ENCODE measurements at places on chromosomes 1 and 21.
A peak's percentile ranks its signal among the peaks of the same experiment; 100 is the strongest.

GRCh38 chr1:183553764-183554163 is 36.5 kb downstream of the NCF2 start:
- DNase-seq, result no peak

DNA sequence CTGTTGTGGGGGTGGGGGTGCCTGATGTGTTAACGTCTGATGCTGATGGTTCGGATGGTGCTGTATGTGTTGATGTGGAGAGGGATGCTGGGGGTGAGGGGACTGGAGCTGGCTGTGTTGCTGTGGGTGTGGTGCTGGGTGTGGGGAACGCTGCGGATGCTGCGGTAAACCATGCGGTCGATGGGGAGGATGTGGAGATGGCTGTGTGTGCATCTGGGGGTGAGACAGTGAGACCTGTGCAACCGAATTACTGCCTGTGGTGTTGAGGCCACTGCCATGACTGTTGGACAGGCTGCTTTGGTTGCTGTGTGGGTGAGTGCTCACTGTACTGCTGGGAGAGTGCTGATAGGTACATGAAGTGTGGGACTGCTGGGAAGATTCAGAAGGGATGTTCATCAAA is 26.8 kb upstream of the GUCA2A start:
- DNase-seq, result no peak

GRCh38 chr1:223082914-223083313 is 60.1 kb downstream of the TLR5 start:
- no peak for DNase-seq

- DNase-seq, result peak; percentile 81
These were observed at the start of gene RHOC for GRCh38 chr1:112706505-112707220. TSS of gene RHOC (minus strand) at chr1:112707127. CDS start at chr1:112703799, 3,328 bp downstream.

DNA sequence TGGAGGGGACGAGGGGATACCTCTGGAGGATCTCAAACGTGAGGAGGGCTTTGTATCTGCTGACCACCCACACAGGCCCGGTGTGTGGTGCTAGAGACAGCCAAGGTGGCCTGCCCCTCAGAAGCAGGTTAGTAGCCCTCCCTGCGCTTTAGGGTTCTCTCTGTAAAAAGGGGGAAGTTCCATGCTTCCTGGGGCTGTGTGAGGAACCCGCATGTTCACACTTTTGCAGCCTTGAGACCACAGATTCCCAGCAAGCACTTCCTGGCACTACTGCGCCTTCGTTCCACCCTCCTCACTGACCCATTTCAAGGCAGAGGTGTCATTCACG is 7.9 kb upstream of the GUCA2B start:
- no peak for DNase-seq

- DNase-seq, result no peak
These were observed 129.2 kb downstream of the ROR1 start for GRCh38 chr1:63902844-63903589.

GRCh38 chr1:170727963-170728362 is 64.0 kb downstream of the PRRX1 start:
- no peak for DNase-seq

GRCh38 chr1:152388889-152389288 is 25.2 kb downstream of the CRNN start:
- DNase-seq, result no peak

DNA sequence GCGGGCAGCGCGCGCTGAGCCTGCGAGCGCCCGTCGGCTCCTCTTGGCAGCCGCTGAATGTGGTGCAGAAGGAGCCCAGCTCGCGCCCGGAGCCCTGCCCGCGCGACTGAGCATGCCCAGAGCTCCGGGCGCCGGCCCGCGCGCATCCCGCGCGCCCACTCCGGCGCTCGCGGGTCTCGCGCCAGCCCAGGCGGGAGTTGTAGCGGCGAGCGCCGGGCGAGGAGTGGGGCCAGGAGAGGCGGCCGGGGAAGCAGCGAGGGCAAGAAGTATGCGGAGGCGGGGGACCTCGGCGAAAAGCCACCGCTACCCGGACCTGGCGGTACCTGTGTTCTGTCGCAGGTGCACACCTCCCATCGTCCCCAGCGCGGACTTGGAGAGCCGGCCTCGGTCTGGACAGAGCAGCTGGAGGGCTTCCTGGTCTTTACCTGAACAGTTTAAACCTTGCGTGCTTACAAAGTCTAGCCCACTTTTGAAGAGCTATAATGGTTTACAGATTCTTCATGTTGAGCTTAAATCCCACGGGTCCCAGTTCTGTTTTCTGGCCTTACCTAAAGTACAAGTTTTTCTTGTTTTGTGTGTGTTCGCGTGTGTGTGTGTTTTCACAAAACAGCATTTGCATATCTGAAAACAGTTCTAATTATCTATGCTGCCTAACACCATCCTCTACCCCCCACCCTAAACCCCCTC is at the start of gene DDAH1:
DDAH1 (minus strand) TSS at position 61 of the 687 bp plus-strand sequence. CDS start 114 bp downstream, outside the sequence.
- DNase-seq, result no peak

DNA sequence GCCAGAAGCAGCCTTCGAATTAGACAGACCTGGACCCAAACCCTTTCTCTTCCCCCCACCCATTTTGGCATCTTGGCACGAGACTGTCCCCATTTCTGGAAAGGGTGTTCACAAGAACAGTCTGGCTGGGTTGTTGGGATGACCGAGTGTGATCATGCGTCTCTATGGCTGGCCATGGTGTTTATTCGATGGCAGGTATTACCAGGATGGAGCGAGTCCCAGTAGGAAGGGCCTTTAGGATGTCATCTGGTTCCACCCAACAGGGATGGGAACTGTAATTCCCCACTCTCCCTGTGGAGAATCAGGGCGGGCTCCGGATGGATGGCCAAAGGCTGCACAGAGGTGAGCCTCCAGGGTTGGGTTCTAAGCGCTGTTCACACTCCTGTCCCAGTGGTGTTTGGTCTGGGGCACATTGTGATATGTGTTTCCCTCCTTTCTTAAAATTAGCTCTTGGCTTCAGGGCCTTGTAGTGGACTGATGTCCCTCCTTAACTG is 33.4 kb upstream of the ATP5PO start:
- peak; percentile 71 for DNase-seq

- no peak for DNase-seq
These were observed 2.4 kb upstream of the CSMD2 start for GRCh38 chr1:34167389-34167788.

GRCh38 chr1:13619909-13620308 is 36.3 kb downstream of the PDPN start:
- DNase-seq, result no peak

DNA sequence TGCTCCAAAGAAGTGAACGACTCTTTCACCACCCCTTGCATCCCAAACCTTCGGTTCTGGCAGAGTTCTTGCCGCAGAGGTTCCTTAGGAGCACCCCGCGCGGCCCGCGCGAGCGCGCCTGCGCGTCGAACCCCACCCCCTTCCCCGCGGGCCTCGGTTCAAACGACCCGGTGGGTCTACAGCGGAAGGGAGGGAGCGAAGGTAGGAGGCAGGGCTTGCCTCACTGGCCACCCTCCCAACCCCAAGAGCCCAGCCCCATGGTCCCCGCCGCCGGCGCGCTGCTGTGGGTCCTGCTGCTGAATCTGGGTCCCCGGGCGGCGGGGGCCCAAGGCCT is at the start of gene C1orf56:
C1orf56 (plus strand) TSS at position 161 of the 334 bp plus-strand sequence; CDS start at position 258, 97 bp downstream.
- peak; percentile 86 for DNase-seq

DNA sequence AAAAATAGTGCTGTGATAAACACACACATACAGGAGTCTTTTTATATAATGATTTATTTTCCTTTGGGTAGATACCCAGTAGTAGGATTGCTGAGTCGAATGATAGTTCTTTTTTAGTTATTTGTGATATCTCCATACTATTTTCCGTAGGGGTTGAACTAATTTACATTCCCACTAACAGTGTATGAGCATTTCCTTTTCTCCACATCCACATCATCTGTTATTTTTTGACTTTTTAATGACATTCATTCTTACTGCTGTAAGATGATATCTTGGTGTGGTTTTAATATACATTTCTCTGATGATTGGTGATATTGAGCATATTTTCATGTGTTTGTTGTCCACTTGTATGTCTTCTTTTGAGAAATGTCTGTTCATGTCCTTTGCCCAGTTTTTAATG is 78.3 kb downstream of the NIBAN1 start:
- no peak for DNase-seq

- no peak for DNase-seq
These were observed 30.5 kb downstream of the ENO1 start for GRCh38 chr1:8847990-8848389.

- no peak for DNase-seq
These were observed 14.1 kb downstream of the COP1 start for GRCh38 chr1:176193023-176193422.

DNA sequence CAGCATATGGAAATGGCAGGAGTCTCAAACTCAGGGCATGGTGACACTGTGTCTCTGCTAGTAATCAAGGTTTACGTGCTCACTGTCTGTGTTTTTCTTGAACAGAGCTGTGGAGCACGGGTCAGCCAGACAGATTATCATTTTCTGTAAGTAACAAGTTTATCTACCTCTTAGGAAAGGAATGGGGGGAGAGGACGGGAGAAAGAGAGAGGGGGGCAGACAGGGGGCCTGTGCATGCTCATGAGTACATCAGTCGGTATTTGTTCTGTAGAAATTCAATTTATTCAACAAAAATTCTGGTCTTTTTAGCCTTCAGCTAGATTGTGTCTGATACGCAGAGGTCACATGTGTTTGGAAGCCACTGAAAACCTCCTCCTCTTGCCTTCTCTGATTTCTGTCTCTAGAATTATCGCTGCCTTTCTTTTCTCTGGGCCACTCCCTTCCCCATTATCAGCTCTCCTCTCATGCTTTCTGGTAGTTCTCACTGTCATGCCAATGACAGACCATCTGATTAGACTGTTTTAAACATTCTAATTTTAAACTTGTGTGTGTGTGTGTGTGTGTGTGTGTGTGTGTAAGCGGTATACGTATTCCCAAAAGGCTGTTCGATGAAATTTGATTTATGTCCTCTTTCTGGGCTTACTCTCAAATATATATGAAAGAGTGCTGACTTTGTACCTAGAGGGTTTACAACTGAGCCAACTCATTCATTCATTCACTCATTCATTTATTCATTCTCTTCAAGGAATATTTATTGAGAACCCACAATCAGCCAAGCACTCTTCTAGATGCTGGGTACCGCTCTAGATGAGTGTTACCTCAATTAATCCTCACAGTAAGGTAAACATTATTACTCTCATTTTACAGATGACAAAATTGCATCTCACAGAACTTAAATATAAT is 636.9 kb downstream of the KIF26B start:
- DNase-seq, result no peak

DNA sequence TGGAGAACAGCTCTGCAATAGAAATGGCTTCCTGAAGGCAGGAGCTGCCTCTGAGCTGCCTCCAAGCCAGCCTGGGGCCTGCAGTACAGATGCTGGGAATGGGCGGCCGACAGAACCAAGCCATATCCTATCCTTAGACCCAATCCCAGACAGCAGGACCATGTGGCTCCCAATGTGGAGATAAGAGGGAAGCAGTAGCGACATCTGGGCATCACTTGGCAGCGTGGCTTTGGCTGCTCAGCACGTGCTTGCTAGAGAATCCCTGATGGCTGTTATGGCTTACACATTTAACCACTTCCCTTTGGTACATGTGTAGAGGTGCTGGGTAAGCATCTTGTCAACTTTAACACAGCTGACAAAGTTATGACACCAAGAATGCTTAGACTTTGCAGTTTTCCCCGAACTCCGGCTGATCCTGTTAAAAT is 87.7 kb downstream of the MAN1C1 start:
- peak; percentile 62 for DNase-seq

- no peak for DNase-seq
These were observed 40.8 kb upstream of the KCTD3 start for GRCh38 chr1:215526147-215526845.

DNA sequence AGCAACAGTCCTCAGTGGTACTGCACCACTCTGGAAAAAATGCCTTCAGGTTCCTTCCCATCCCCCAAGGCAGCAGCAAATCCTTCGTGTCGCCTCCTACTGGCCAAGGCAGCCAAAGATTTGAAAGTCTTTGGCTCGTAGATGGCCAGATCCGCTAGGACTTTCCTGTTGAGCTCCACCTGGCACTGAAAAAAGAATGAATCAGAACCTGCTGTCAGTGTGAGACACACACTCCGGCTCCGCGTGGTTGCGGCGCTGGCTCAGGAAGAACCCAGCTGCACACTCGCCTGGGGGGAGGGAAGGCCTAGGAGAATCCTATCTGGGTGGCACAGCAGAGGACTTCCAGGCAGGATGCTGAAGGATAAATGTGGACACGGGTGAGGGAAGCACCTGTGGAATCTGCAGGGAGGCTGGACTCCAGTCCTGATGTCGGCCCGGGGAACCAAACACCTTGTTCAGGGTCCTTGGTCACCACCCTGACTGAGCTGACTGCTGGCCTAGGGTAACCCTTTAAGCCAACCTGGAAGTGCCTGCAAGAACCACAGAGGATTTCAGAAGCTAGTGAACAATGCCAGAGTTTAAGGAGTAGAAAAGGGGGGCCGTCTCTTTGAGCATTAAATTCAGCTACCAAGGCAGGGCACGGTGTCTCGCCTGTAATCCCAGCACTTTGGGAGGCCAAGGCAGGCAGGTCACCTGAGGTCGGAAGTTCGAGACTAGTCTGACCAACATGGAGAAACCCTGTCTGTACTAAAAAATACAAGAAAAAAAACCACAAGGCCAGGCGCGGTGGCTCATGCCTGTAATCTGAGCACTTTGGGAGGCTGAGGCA is 3.2 kb upstream of the CCNL2 start:
- DNase-seq, result peak; percentile 72

- DNase-seq, result peak; percentile 96
These were observed at the start of gene NBPF1 for GRCh38 chr1:16613185-16614147. TSS of gene NBPF1 (minus strand) at chr1:16613564.

DNA sequence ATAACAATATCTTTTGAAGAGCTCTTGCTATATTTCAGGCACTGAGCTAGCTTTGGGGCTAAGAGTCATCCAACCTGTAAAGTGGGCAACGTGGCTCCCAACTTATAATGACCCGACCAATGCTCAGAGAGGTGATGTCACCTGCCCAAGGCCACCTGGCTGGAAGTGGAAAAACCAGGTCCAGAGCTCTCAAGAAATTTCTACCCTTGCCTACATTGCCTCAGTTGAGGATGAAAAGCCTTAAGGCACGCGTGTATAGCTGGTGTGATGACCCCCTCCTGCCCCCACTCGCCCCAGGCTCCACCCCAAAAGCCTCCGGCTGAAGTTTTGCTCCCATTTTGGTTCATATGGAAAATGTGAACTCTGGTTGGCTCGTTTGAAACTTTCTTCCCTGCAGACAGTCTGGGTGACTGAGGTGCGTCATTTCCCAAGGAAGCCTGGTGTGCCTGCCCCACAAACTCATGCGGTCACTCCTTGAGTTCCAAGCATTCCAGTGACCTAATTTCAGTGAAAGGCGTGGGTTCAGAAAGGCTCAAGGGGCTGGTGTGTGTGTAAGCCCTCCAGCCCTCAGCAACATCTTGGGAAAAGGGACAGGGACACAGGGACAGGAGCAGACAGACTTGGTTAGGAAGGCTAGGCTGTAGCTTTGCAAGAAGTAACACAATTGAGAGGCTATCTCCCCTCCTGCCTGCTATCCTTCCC is 20.5 kb downstream of the HTR1D start:
- DNase-seq, result no peak

- no peak for DNase-seq
These were observed 6.3 kb upstream of the SELENON start for GRCh38 chr1:25793585-25794170.

All from activated effector memory CD4-positive, alpha-beta T cell treated with anti-CD3 and anti-CD28 coated beads, Interleukin-2, amount 50 U/mL, for 16 hours (primary cell).